ENCODE measurements at places on chromosomes 16 and 17.

- DNase-seq: no peak
These were observed 526 bp downstream of the ZZEF1 start for GRCh38 chr17:4142107-4142900.

GRCh38 chr16:65509172-65509571 is 387.3 kb upstream of the CDH11 start:
- DNase-seq: no peak

DNA sequence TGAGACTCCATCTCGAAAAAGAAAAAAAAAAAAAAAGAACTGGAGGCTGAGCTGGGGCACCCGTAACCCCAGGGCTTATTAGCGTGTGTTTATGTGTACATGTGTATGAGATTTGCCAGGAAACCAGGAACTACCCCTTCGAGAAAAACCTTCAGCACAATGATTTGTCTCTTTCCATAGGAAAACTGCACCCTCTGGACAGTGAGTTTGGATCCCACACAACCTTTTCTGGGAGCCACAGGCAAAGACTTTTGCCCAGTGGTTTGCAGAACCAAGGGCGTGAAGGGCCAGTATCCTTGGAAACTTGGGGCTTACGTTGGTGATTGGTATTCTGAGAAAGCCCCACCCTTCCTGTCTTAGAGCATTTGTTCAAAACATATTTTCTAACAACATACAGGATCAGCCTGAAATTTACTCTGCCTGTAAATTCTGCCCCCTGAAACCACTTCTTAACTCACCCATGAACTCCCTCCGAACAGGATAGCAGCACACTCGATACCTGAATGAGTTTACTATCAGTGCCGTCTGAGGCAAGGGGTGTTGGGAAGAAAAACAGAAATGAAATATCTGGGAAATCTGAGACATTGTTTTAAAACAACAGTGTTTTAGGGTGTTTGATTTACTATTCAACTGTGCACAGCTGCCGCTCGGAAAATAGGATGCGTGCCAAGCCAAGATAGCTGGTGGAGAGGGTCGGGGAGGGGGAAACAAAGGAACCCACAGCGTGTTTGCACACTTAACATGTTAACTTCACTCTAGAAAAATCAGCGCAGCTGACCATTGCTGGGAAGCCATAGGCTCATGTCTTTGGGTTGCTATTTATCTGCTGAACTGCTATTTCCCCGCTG is 40.2 kb upstream of the MAF start:
- no peak for DNase-seq

DNA sequence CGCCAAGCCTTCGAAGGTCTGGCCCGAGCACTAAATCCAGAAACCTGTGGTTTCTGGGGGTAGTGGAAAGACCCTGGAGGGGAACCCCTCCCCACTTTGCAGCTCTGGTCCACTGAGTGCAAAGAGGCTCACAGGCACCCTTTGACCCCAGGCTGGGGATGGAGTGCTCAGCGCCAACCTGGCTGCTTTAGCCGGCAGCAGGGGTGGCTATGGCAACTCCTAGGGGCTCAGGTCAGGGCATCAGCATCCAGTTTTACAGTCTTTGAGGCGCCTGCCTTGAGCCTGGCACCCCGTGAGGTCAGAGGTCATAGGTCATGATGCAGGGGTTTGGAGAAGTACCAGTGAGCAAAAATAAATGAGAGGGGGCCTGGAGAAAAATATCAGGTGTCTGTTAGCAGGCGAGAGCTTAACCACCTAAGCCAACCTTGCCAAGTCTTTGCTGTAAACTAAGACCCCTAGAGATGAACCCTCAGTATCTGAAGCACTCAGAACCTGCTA is 17.9 kb downstream of the CA7 start:
- no peak for DNase-seq

GRCh38 chr17:31568121-31568520 is 176.6 kb downstream of the RAB11FIP4 start:
- DNase-seq: no peak

DNA sequence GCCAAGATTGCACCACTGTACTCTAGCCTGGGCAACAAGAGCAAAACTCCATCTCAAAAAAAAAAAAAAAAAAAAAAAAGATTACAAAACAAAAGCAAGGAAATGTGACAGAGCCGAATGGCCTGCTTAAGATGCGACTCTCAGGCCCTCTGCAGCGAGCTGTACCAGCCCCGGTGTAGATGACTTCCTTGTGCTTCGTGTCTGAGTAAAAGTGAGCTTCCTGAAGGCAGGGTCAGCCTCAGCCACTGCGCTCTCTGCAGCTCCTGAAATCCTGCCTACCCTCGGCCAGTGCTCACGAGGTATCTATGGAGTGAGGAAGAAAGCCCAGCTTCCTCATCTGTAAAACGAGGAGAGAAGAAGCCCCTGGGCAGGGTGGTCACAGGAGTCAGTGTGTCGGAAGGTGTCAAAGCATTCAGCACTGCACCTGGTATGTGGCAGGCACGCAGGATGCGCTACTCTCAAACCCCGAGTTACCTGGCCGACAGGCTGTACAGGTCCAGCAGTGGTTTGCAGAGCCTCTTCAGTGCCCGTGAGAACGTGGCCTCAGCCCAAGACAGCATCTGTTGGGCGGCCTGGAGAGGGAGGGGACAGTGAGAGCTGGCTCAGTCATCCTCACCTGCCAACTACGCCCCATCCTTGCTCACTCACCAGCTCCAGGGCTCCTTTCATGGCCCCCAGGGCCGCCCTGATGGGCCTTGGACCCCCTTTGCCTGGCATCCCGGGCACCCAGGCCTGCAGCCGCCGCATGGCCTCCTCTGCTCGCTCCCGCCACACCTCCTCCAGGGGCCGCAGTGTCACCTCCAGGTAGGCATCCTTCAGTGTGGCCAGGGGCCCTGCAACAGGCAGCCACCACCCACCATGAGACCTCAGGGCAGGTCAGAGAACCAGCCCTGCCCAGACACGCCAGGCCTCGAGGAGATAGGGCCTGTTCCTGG is 44.6 kb downstream of the RMI2 start:
- DNase-seq: no peak

- no peak for DNase-seq
These were observed 531 bp upstream of the CDH8 start for GRCh38 chr16:62036802-62037135.

- DNase-seq: no peak
These were observed 305.4 kb downstream of the FOXL1 start for GRCh38 chr16:86883583-86884389.

GRCh38 chr16:89576153-89577054 is 846 bp downstream of the CPNE7 start:
- no peak for DNase-seq
